ENCODE measurements at places on chromosomes 12 and 14.
A peak's percentile ranks its signal among the peaks of the same experiment; 100 is the strongest.

DNA sequence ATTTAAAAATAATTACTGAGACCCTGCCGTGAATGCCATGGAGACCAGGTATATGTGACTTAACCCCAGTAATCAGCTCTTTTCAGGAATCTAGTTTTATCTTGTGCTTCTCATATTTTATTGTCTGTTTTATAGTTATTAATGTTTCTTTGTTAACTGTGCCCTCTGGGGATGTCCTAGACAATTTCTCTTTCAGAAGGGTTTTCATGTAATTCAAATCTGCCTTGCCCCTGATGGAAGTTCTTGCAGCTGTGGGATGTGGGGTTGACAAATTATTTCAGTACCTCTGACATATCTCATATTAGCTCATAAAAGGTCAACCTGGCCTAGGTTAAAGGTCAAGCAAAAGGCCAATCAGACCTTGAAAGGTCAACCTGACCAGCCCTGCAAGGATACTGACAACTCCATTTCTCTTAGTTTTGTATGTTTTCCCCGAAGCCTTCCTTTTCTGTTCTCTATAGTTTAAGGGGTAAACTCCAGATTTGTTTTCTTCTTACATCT is 182.3 kb downstream of the SLC41A2 start:
- DNase-seq: no peak

DNA sequence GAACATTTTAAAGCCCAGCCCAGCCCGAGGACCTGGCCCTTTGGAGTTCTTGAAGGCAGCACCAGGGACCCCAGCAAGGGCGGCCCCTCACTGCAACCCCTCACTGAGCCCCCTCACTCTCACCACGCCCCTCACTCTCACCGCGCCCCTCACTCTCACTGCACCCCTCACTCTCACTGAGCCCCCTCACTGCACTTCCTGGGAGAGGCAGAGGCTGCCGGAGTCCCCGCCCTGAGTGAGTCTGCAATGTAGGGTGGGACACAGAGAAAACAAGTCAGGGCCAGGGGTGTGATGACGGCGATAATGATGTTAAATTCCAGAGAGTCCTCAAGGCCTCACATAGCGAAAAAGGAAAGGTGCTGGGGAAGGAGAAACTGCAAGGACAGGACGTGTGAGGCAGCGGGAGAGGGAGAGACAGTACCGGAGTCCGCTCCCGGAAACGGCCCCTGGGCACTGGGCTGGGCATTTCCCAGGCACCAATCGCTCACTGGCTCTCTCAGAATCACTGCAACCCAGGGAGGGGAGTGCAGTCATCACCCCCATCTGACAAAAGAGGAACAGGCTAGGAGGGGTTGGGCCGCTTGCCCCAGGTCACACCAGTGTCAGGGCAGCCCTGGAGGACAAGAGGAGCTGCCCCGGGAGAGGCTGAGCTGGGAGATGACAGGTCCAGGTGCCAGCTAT is 24.9 kb downstream of the CCDC88C start:
- no peak for DNase-seq

DNA sequence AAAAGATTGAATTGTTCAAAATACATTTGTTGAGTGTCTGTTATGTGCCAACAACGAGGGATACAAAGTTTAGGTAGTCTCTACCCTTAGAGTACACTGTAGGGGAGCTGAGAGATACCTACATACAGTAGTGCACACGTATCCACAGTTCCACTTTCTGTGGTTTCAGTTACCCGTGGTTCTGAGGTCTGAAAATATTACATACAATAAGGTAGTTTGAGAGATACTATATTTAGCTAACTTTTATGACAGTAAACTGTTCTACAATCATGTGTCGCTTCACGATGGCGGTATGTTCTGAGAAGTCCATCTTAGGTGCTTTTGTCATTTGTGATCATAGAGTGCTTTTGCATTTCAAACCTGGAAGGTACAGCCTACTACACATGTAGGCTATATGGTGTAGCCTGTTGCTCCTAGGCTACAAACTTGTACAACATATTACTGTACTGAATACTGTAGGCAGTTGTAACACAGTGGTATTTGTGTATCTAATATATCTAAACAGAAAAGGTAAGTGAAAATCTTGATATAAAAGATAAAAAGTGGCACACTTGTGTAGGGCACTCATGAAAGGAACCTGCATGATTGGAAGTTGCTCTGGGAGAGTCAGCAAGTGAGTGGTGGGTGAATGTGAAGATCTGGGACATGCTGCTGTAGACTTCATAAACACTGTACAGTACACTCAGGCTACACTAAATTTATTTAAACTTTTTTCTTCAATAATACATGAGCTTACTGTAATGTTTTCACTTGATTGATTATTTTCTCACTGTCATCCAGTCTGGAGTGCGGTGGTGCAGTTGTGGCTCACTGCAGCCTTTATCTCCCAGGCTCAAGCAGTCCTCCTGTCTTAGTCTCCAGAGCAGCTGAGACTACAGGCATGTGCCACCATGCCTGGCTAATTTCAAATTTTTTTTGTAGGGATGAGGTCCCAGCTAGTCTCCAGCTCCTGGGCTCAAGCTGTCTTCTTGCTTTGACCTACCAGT is 4.0 kb downstream of the CPSF6 start:
- no peak for DNase-seq

DNA sequence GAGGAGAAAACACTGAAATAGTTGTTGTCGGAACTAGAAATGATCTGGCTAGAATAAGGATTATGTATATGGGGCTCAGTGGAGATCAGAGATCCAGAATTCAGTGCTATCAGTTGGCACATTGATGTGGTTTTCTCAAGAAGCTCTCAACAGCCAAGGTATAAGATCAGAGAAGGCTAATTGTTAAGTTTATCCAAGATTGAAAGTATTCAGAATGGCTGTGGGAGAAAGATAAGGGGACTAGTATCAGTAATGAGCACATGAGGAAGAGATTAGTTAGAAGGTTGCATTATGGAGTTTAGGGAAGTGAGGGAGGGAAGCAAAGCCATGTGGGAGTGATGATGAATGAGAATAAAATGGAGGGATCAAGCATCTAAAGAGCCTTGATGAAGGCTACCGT is 128.1 kb upstream of the MIS18BP1 start:
- no peak for DNase-seq

DNA sequence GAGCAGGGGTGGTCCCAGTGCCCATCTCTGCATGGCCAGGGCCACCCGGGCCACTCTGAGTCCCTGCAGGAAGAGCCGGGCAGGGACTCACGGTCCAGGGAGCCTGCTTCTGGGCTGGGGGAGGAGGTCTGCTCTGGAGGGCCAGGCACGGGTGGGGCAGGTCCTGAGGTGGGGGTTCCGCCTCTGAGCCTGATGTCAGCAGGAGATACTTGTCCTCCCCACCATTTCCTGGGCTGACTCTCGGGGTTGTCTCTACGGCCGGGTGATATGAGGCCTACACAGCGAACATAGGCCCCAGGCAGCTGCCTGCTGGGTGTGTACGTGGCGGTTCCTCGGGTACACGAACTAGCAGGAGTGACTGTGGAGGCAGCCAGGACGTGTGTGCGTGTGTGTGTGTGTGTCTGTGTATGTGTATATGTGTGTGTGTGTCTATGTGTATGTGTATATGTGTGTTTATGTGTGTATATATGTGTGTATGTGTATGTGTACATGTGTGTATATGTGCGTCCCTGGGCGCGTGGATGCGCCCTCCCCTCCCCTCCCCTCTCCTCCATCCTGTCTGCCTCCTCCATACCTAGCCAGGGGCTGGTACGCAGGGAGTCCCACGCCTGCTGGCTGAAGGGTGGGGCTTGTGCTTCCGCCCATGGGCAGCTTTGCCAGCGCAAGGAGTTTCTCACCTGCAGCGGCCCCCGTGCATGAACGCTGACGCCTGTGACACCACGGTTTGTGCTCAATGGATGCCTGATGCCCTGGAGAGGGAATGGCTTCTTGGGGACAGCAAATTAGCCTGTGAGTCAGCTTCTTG is 30.4 kb upstream of the TRAF3 start:
- DNase-seq: no peak

GRCh38 chr12:43653917-43654316 is 101.9 kb upstream of the ADAMTS20 start:
- DNase-seq: no peak

GRCh38 chr12:29216266-29216665 is 67.2 kb downstream of the FAR2 start:
- no peak for DNase-seq

GRCh38 chr14:64806202-64806861 is 73.4 kb downstream of the SPTB start:
- no peak for DNase-seq

DNA sequence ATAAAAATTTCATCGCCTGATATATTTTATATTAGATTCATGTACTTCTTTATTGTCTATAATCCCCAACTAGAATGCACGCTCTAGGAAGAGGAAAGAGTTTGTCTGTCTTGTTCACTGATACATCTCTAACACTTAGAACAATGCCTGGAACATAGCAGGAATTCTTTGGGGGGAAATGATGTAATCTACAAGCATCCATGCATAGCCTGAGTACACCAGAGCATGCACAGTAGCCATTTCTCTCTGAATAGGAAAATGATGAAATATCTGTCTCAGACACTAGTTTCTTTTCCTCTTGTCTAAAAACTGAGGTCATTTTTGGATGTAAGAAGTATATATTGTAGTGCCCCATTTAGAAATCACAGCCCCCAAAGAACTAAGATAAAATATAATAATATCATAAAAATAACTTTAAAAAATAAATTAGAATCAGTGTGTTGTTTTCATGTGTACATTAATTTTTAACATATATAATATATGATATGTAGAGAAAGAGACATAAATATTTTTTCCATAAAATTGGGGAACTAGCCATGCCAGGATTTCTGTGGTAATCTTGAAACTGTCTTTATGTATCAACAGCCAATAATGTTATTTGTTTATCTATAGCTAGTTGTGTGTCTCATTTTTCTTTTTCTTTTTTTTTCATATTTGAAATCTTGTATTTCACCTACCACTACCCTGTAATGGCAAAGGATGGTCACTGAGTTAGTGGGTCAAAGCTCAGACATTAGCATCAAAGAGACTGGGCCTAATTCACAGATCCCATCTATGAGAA is 155.6 kb upstream of the TMCC3 start:
- no peak for DNase-seq

DNA sequence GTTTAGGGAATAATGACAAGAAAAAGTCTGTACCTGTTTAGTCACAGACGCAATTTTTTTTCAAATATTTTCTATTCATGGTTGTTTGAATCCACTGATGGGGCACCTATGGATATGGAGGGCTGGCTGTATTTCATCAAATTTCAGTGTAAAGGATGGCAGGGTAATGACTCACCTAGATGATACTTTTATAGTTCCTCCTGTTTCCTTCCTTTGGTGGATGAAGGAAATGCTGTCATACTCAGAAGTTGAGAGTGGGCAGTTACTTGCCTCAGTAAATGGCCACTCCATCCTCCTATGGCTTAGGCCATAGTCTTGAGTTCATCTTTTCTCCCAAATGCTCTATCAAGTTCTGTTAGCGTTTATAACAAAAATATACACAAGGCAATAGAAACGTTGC is 18.9 kb upstream of the C12orf71 start:
- DNase-seq: no peak

- DNase-seq: peak; percentile 1
Observed at GRCh38 chr14:30874999-30875787, 834 bp downstream of the COCH start.

GRCh38 chr14:94867946-94868771 is 98.2 kb upstream of the GSC start:
- DNase-seq: no peak

DNA sequence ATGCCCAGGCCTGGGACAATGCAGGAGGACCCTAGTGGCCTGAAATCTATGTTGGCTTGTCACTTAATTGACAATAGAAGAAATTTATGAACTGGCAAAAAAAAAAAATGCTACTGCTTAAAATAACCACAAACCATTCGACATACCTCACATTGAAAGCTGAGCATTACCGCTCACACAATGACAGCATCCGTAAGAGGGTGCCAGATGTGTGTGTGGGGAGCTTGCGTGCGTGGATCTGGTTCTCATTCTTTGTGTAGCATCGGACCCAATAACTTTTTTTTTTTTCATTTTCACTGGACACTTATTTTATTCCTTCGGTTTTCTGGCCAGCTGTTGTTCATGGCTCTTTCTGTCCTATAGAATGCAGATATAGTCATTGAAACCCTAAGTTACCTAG is 216.7 kb downstream of the VRK1 start:
- DNase-seq: no peak

GRCh38 chr12:54935235-54935951 is 49.2 kb downstream of the TESPA1 start:
- DNase-seq: no peak

DNA sequence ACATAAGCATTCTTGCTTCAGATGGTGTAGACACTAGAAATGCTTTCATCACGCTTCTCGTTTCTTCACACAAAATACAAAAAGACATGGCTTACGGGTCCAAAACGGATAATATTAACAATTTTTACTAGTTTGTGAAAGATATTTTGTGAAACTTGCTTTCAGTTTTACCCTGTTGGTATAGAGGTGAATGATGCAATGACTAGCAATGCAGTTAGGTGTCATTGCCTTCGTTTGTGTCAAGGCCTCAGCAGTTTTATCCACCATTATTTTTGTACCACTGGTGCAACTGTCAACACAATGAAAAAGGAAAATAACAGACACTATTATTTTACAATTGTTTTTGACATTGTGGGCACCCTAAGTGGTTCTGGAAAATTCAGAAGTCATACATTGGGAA is 323.0 kb downstream of the FLRT2 start:
- no peak for DNase-seq

GRCh38 chr14:76203086-76204001 is 51.6 kb downstream of the GPATCH2L start:
- no peak for DNase-seq
